Activated CD4-positive, alpha-beta T cell treated with anti-CD3 and anti-CD28 coated beads, Interleukin-2, amount 10 ng/mL, durations not matched to agents 7 days and 5 days (primary cell): ENCODE measurements at places on chromosomes 4 and X. TPM values are rescaled to one million over a fixed set of nuclear protein-coding genes. Genes with fewer than 3 reads are reported as not detected.

DNA sequence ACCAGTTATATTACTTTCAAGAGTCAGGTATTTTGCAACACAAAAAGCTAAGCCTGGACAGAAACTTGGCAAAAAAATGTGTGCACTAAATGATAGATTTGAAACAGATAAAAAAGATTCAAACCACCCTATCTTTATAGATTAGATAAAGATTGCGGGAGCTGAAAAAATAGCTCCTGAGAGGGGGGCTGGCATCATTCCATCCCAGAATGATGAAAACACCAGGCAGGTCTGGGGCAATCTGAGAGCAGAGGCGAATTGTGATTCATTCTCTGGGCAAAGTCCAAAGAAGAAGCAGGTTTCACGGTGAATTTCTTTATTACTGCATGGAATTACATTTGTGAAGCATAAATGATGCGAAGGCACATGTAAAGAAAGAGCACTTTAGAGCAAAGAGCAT lies 168.5 kb upstream of the DMD start:
- no peaks in the 10 kb centered on the region for H3K27me3 ChIP-seq
- H3K36me3 ChIP-seq = no peaks in the 10 kb centered on the region
- DNase-seq = no peak
- no peak overlapping the region for H3K27ac ChIP-seq

DNA sequence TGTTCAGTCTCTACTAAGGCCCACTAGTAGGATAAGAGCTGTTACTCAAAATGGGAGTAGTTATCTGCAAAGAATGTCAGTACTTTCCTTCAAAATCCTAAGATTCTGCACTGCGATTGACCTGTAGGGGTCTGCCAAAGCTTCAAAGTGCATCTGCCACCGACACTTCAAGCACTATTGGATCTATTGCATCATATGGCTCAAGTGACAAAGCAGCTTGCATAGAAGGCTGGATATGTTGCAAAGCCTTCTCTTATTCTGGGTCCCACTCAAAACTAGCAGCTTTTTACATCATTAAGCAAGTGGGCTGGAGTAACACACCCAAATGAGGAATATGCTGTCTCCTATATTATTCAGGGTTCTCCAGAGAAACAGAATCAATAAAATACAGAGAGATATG lies 115.4 kb upstream of the EMCN start:
- H3K4me1 ChIP-seq = no peaks in the 10 kb centered on the region
- H3K27me3 ChIP-seq = peaks cover 1% of the 10 kb centered on the region
- H3K4me3 ChIP-seq = no peak overlapping the region

Gene ARMCX4
- total RNA-seq = 0.96 TPM

GRCh38 chrX:136936183-136936549 lies 55.6 kb upstream of the RBMX start:
- H3K4me1 ChIP-seq = peaks cover 23% of the 10 kb centered on the region
- H3K27me3 ChIP-seq = no peaks in the 10 kb centered on the region
- H3K27ac ChIP-seq = peak overlapping the region; percentile 89
- peaks cover 14% of the 10 kb centered on the region for H3K36me3 ChIP-seq
- H3K4me3 ChIP-seq = peak overlapping the region; percentile 63

Gene NRK
- not detected for total RNA-seq

Gene SULT1E1
- not detected for total RNA-seq

Gene GEMIN8
- 17.4 TPM for total RNA-seq

GRCh38 chr4:181685911-181686310 lies 557.3 kb upstream of the TENM3 start:
- H3K27me3 ChIP-seq = no peaks in the 10 kb centered on the region
- no peaks in the 10 kb centered on the region for H3K36me3 ChIP-seq
- H3K4me1 ChIP-seq = no peaks in the 10 kb centered on the region
- H3K4me3 ChIP-seq = no peak overlapping the region

DNA sequence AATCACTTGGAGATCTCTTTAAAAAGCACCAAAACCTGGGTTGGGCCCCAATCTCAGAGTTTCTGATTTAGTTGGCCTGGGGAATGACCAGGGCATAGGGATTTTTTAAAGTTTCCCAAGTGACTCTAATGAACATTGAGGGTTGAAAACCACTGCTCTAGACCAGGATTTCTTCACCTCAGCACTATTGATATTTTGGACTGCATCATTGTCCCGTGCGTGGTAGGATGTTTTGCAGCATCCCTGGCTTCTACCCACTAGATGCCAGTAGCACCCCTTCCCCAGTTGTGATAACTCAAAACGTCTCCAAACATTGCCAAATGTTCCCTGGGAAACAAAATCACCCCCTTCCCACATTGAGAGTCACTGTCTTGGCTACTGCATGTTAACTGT lies 61.8 kb downstream of the ATXN3L start:
- no peak overlapping the region for H3K4me3 ChIP-seq
- no peak for DNase-seq
- peaks cover 35% of the 10 kb centered on the region for H3K4me1 ChIP-seq
- no peak overlapping the region for H3K27ac ChIP-seq

DNA sequence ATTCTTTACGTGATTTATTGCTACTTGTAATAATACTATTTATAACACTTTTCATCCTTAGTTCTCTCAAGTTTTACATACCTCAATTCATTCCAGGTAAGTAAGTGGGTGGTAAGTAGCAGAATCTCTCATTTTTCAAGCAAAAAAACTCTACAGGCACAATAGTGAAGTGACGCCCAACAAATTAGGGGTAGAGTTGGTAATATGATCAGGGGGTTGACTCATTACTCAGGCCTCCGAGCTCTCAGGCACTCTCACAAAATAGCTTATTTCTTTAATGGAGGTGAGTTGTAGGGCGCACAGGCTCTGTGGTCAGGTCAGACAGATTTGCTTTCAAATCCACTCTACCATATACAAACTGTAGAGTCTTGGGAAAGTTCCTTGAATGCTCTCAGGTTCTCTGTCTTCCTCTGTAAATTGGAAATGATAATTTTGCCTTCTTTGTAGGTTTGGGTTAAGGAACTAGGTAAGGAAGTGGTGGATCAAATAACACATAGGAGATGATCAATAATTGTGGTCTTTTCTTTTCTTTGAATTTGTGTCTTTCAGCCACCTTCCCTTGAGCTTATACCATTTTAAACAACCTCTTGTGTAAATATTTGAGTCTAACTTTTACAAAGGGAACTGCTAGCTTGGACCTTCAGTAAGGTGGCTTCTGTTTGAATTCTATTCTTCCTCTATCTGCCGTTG lies 134.9 kb upstream of the LEF1 start:
- H3K4me1 ChIP-seq = peaks cover 20% of the 10 kb centered on the region
- H3K27me3 ChIP-seq = peaks cover 3% of the 10 kb centered on the region
- no peak overlapping the region for H3K27ac ChIP-seq
- DNase-seq = no peak

GRCh38 chrX:70175338-70175737 lies 1.9 kb upstream of the DGAT2L6 start:
- H3K36me3 ChIP-seq = no peaks in the 10 kb centered on the region
- DNase-seq = no peak
- H3K27me3 ChIP-seq = no peaks in the 10 kb centered on the region
- peaks cover 12% of the 10 kb centered on the region for H3K4me1 ChIP-seq
- H3K4me3 ChIP-seq = no peak overlapping the region

Gene XAGE1A
- total RNA-seq = not detected

GRCh38 chr4:38967260-38968095 lies 64.7 kb downstream of the TMEM156 start:
- H3K4me1 ChIP-seq = peaks cover 5% of the 10 kb centered on the region
- H3K36me3 ChIP-seq = peaks cover 71% of the 10 kb centered on the region
- no peak overlapping the region for H3K4me3 ChIP-seq
- DNase-seq = no peak

- no peak for DNase-seq
- H3K27ac ChIP-seq = no peak overlapping the region
- peaks cover 4% of the 10 kb centered on the region for H3K27me3 ChIP-seq
Measured at GRCh38 chr4:176288020-176288419, 19.0 kb upstream of the ASB5 start.

DNA sequence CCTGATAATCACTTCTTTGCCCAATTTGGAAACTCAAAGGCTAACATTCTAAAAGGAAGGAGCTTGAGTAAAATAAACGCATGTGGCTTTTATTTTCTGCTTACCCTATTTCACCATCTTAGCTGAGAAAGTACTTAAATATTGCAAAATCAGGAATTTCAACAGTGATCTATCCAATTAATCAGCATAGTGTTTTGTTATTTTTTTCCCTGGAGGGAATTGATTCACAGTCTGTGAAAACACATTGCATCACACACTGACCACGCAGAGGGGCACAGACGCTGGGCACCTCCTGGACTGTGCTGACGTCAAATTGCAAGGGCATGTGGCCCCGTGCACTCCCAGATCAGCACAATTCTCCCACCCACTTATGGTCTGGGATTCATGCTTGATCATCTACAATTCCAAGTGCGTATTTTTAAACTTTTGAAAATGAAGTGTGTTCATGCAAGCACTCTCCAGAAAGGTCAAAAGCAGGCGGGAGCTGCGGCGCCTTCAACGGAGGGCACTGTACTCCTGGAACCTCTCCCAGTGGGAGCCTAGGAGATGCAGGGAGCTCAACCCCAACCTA lies 320.6 kb upstream of the PPARGC1A start:
- H3K27me3 ChIP-seq = no peaks in the 10 kb centered on the region
- H3K27ac ChIP-seq = no peak overlapping the region
- DNase-seq = no peak
- H3K36me3 ChIP-seq = no peaks in the 10 kb centered on the region
- no peaks in the 10 kb centered on the region for H3K4me1 ChIP-seq

Gene TMEM47
- not detected for total RNA-seq

Gene SLC49A3
- 0.35 TPM for total RNA-seq

Gene ARHGEF6
- 122 TPM for total RNA-seq

DNA sequence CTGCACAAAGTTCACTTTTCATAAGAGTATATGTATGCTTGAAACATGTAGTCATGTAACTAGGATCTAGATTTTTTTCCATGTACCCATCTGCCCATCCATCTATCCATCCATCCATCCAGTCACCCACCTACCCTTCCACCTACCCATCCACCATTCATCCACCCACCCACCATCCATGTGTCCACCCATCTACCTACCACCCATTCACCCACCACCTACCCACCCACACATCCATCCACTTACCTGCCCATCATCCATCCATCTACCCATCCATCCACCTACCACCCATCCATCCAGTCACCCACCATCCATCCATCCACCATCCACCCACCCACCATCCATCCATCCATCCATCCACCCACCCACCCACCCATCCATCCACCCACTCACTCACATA lies 121.8 kb upstream of the PSAPL1 start:
- no peak for DNase-seq
- no peaks in the 10 kb centered on the region for H3K27me3 ChIP-seq
- H3K27ac ChIP-seq = no peak overlapping the region

DNA sequence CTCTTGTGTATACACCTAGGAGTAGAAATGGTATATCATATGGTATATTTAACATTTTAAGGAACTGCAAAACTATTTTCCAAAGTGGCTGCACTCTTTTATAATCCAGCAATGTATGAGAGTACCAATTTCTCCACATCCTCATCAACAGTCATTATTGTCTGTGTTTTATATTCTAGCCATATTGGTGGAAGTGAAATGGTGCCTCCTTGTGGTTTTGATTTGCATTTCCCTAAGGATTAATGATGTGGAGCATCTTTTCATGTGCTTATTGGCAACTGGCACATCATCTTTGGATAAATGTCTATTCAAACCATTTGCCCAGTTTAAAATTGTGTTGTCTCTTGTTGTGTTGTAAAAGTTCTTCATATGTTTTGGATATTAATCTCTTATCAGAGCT lies 9.6 kb downstream of the BMP15 start:
- H3K4me3 ChIP-seq = no peak overlapping the region
- H3K27ac ChIP-seq = no peak overlapping the region
- H3K4me1 ChIP-seq = no peaks in the 10 kb centered on the region
- DNase-seq = no peak
- no peaks in the 10 kb centered on the region for H3K36me3 ChIP-seq

GRCh38 chrX:74446876-74447275 lies 25.6 kb downstream of the SLC16A2 start:
- no peaks in the 10 kb centered on the region for H3K27me3 ChIP-seq
- DNase-seq = no peak
- H3K4me3 ChIP-seq = no peak overlapping the region
- no peaks in the 10 kb centered on the region for H3K36me3 ChIP-seq

GRCh38 chrX:138128027-138128671 lies 562.2 kb downstream of the ZIC3 start:
- no peaks in the 10 kb centered on the region for H3K36me3 ChIP-seq
- DNase-seq = peak; percentile 15
- no peak overlapping the region for H3K4me3 ChIP-seq
- no peaks in the 10 kb centered on the region for H3K4me1 ChIP-seq
- no peak overlapping the region for H3K27ac ChIP-seq

DNA sequence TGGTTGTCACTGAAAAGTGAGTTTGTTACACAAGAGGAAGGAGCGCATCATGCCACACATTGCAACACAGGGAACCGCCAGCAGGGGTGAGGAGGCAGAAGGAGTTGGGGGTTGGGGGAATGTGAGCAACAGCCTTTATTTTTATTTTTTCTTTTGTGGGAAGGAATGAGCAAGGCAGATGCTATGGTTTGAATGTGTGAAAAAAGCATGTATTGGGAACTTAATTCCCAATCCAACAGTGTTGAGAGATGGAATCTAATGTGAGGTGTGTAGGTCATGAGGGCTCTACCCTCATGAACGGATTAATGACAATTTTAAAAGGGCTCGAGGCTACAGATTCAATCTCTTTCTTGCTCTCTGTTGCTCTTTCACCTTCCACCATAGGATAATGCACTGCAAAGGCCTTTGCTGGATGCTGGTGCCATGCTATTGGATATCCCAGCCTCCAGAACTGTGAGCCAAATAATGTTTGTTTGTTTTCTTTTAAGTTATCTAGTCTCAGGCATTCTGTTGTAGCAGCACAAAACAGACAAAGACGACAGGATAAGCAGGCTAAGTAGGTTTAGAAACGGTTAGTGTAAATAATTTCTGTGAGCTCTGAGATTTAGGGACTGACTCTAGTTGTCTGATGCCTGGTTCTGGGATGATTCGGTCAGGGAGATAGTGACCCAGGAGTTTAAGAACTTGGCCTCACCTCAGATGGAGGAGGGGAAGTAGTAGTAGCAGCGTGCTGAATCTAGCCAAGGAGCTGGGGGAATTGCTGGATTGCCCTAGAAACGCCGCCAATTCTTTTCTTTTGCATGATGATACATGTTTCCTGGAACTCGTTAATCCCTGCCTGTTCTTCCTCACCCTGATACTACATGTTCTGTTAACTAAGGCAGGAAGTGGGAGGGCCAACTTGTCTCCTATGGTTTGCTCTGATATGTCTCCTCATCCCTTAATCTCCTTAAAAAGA lies 156.6 kb upstream of the CTSO start:
- DNase-seq = no peak
- no peak overlapping the region for H3K4me3 ChIP-seq
- H3K27ac ChIP-seq = no peak overlapping the region
- H3K27me3 ChIP-seq = no peaks in the 10 kb centered on the region
- H3K36me3 ChIP-seq = no peaks in the 10 kb centered on the region

GRCh38 chr4:78222575-78223186 lies 165.6 kb downstream of the FRAS1 start:
- H3K36me3 ChIP-seq = no peaks in the 10 kb centered on the region
- H3K4me1 ChIP-seq = no peaks in the 10 kb centered on the region
- DNase-seq = no peak
- peaks cover 5% of the 10 kb centered on the region for H3K27me3 ChIP-seq
- no peak overlapping the region for H3K27ac ChIP-seq

Gene IRS4
- total RNA-seq = not detected
